ENCODE measurements at places on chromosomes 11 and 22. TPM values are rescaled to one million over a fixed set of nuclear protein-coding genes. Genes with fewer than 3 reads are reported as not detected.

CSNK2A3 gene
- 1.9 TPM for total RNA-seq

SERPIND1 gene
- total RNA-seq, result not detected

SLC22A6 gene
- total RNA-seq, result not detected

PLA2G3 gene
- total RNA-seq, result not detected

TBX10 gene
- not detected for total RNA-seq

POU2AF1 gene
- total RNA-seq, result 0.31 TPM

SLC22A12 gene
- not detected for total RNA-seq

MMP7 gene
- total RNA-seq, result 29.1 TPM

GVQW3 gene
- total RNA-seq, result 0.94 TPM

MRPL49 gene
- 67.7 TPM for total RNA-seq

PGGHG gene
- 9.1 TPM for total RNA-seq

AMOTL1 gene
- 8.9 TPM for total RNA-seq

SLC6A5 gene
- not detected for total RNA-seq

SLC35E4 gene
- 6.6 TPM for total RNA-seq

FGF3 gene
- total RNA-seq, result not detected

CCDC87 gene
- total RNA-seq, result 0.49 TPM

P2RY6 gene
- 2.8 TPM for total RNA-seq

RIMBP3B gene
- total RNA-seq, result 0.25 TPM

UBQLN3 gene
- total RNA-seq, result not detected

HPX gene
- total RNA-seq, result 0.36 TPM

CACNA1I gene
- 0.06 TPM for total RNA-seq

CCDC188 gene
- total RNA-seq, result not detected

OR10S1 gene
- total RNA-seq, result not detected

MPPED2 gene
- total RNA-seq, result not detected

OR51E2 gene
- total RNA-seq, result not detected

OR4P4 gene
- not detected for total RNA-seq

DPAGT1 gene
- total RNA-seq, result 38.8 TPM

ART5 gene
- 0.27 TPM for total RNA-seq

POTEH gene
- not detected for total RNA-seq

MYEOV gene
- total RNA-seq, result 104 TPM

KRTAP5-8 gene
- total RNA-seq, result not detected

CLDN25 gene
- not detected for total RNA-seq

OR5A2 gene
- total RNA-seq, result not detected

MAJIN gene
- total RNA-seq, result not detected

SELENOM gene
- total RNA-seq, result 53.7 TPM

MRGPRE gene
- total RNA-seq, result 0.11 TPM

PKP3 gene
- 31.8 TPM for total RNA-seq

NXPE2 gene
- total RNA-seq, result not detected

NLRP14 gene
- total RNA-seq, result not detected

THRSP gene
- total RNA-seq, result not detected

PRODH gene
- 0.78 TPM for total RNA-seq

TMEM191C gene
- total RNA-seq, result 0.71 TPM

All from A549 treated with dexamethasone at 1 μM for 4 hours (cell line).